Panc1 (cell line): ENCODE measurements at places on chromosomes 12 and 14.
A peak's percentile ranks its signal among the peaks of the same experiment; 100 is the strongest.

GRCh38 chr12:67241482-67241881, 27.7 kb upstream of the CAND1 start:
- no peak for DNase-seq

DNA sequence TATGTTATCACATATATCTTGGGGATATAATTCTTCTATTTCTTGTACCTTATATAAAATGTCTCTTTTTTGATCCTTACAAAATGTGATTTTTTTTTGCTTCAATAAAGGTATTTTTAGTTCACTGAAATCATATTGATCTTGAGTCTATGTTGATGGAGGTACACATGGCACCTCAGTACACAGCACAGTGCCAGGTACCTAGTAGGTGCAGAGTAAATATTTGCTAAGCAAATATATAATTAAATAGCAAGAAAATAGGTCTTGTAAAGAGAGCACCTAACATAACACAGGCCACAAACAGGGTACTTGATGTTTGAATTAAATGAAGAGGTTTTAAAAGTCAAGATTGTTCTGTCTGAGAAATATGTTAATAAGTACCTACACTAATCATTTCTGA, 69.7 kb downstream of the CIT start:
- DNase-seq = no peak

DNA sequence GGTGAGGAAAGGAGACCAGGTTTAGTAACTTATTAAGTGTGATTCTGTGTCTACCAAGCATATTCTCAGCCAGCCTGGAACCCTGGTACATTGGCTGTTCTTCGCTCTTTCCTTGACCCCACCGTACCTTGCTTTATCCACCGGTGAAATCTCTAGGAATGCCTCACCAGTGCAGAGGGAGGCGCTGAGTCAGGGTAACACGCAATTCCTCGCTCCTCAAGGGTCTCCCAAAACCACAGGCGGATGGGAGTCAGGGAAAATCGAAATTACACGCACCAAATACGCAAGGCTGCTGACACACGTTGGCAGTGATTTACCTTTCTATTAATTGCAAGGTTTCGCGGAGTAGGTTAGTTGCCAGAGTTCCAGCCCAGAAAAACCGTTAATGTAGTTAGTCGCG, 845 bp downstream of the L3HYPDH start:
- DNase-seq = peak; percentile 1

DNA sequence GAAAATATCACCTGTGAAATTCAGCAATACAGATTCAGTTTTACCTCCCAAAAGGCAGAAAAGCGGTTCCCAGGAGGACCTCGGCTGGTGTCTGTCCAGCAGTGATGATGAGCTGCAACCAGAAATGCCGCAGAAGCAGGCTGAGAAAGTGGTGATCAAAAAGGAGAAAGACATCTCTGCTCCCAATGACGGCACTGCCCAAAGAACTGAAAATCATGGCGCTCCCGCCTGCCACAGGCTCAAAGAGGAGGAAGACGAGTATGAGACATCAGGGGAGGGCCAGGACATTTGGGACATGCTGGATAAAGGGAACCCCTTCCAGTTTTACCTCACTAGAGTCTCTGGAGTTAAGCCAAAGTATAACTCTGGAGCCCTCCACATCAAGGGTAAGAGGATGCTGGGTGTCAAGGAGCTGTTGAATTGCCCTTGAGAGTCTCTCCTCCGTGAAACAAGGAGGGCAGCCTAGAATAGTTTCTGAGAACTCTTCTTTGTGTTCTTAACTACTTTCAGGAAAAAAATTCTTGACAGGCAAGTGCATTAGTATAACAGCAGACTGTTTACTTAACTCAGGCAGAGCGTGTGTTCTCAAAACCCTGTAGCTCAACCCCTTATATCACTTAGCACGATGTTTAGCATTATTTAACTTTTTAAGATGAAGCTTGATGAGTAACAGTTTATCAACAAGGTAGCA, 7.7 kb downstream of the TDP1 start:
- no peak for DNase-seq

- no peak for DNase-seq
Measured at GRCh38 chr12:49803693-49804450, 24.3 kb downstream of the NCKAP5L start.

DNA sequence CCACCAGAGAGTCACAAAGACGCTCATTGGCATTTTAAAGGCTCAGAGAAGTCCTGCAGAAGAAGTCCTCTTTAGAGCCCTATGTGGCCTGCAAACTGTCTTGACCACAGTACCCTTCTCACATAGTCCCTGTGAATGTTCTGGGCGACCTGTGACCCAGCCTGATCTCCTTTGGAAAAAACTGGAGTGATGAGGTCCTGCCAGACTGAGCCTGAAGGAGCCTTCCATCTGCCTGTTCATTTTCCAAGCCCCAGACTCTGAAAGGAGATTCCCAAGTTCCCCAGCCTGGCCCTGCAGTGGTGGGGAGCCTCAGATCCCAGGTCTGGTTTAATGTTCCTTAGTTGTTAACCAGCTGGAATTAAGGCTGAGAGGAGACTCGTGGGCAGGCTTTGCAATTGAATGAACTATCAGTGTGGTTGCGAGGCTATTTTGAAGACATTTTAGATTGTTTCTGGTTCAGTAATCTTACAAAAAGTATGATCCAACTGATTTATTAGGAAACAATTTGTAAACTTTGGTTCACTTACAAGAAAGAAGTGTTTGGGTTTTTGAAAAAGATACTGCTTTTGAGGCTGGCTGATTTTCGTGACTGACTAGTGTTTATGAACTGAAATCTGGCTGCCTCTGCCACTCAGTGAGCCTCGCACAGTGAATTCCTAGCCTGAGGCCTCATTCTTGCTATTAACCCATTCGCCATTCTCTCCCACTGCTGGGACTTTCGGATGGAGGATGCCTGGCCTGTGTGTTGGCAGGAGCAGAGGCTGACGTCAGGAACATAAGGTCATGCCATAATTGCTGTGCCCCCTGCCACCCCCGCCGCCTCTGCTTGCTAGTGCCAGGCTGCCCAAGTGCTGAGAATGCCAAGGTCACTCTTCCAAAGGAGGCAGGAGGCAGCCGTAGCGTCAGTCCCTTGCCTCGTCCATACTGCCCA, 249.0 kb downstream of the CACNA1C start:
- no peak for DNase-seq

- DNase-seq = no peak
Measured at GRCh38 chr12:91252341-91252740, 69.7 kb upstream of the DCN start.

GRCh38 chr12:98127854-98128253, 387.5 kb upstream of the TMPO start:
- DNase-seq = no peak

- DNase-seq = no peak
Measured at GRCh38 chr14:55730592-55731310, 150.7 kb downstream of the KTN1 start.

DNA sequence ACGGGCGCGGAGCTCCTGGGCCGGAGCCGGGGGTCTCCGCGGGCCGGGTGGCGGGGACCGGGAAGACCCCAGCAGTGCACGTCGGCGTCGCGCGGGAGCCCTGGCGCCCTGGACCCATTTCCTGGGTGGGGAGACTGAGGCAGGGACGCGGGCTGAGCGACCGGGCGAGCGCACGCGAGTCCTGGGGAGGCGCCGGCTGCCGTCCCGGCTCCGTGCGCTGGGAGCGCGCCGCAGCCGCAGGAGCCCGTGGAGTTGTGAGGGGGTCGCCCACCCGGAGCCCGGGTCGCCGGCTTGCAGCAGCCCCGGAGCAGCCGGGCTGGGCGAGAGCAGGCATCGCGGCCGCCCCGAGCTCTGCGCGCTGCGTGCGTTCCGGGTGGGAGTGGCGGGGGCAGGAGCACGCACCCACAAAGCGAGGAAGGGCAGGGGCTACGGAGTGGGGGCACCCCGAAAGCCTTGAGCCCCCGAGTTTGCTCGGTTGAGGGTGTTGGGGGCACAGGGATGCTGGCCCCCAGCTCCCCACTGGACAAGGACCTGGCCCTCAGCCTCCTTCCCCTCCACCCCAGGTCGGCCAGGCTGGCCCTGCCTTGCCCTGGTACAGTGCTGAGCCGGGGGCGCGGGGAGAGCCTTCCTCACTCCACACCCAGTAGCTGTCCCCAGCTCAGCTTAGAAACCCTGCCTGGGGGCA, 620 bp downstream of the MMP17 start:
- no peak for DNase-seq

GRCh38 chr12:89067421-89068187, 284.7 kb downstream of the DUSP6 start:
- DNase-seq = no peak

GRCh38 chr12:22121224-22121623, 75.2 kb downstream of the CMAS start:
- no peak for DNase-seq

GRCh38 chr12:131539381-131539780, 171.5 kb upstream of the SFSWAP start:
- DNase-seq = no peak

DNA sequence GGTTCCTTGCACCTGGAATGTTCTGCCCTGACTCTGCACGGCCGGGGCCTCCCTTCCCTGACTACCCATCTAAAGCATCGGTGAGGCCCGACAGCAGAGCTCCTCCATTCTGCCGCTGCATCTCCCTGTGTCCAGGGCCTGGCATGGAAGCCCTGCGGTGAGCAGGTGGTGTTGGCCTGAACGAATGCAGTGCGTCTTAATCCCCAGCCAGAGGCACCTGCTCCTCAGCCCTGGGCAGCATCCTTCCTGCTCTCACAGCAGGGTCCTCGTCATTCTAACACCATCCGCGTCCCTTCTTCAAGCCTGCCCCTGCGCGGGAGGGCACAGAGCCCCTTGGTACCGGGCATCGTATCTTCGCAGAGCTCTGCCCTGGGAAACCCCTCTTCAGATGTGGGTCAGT, 15.4 kb downstream of the BEGAIN start:
- DNase-seq = no peak

GRCh38 chr14:37343307-37344094, 145.8 kb downstream of the MIPOL1 start:
- DNase-seq = no peak

GRCh38 chr12:33670284-33670683, 230.7 kb upstream of the SYT10 start:
- DNase-seq = no peak
